ENCODE measurements at places on chromosomes 3 and 15. TPM values are rescaled to one million over a fixed set of nuclear protein-coding genes. Genes with fewer than 3 reads are reported as not detected.
A peak's percentile ranks its signal among the peaks of the same experiment; 100 is the strongest.

DNA sequence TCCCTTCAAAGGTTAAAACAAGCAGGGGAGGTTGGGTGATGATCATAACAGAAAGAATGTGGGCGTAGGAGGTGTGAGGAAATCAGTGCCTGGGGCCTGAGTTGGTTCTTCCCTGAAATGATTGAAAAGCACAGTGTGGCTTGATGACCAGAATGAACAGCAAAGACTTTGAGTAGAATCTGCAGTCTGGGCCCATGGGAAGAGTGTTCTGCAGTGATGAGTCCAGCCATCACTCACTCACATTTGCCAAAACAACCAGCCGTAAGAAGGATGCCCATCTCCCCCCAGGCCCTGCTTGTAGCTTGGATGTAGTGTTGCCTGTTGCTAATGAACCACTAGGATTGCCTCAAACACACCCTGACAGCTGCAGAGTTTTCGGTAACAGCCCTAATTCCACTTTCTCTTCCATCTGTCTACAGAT, 67.9 kb downstream of the VGLL3 start:
- DNase-seq: peak; percentile 75

- DNase-seq: peak; percentile 23
Measured at GRCh38 chr3:62332835-62333244, 40.5 kb downstream of the FEZF2 start.

DNA sequence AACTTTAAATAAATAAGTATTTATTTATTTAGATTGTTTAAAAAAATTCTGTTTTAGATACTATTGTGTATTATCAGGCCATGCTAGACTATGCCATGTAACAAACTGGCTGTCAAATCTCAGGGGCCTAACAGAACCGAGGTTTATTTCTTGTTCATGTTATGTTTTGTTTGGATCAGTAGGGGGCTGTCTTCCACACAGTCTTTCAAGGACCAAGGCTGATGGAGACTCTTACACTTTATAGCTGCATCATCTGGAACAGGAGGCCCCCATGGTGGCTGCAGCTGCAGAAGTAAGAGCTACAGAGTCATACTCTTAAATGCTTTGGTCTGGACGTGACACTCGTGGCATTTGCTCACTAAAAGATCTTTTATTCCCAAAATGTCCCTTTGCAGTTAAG, 33.0 kb upstream of the ARL14 start:
- DNase-seq: peak; percentile 17

- DNase-seq: peak; percentile 72
Measured at GRCh38 chr3:123843668-123844067, 40.5 kb downstream of the MYLK start.

TRIM42 gene
- not detected for polyA plus RNA-seq

VWA5B2 gene
- polyA plus RNA-seq: not detected

CAMK2N2 gene
- polyA plus RNA-seq: 0.29 TPM

GOLGA8Q gene
- 0.44 TPM for polyA plus RNA-seq

Data from IMR-90 (cell line).